ENCODE measurements at places on chromosomes 3 and 15.

GRCh38 chr3:158085358-158085757 is 20.9 kb downstream of the SHOX2 start:
- DNase-seq: no peak

GRCh38 chr3:9781978-9782603 is 10.2 kb downstream of the TADA3 start:
- no peak for DNase-seq

DNA sequence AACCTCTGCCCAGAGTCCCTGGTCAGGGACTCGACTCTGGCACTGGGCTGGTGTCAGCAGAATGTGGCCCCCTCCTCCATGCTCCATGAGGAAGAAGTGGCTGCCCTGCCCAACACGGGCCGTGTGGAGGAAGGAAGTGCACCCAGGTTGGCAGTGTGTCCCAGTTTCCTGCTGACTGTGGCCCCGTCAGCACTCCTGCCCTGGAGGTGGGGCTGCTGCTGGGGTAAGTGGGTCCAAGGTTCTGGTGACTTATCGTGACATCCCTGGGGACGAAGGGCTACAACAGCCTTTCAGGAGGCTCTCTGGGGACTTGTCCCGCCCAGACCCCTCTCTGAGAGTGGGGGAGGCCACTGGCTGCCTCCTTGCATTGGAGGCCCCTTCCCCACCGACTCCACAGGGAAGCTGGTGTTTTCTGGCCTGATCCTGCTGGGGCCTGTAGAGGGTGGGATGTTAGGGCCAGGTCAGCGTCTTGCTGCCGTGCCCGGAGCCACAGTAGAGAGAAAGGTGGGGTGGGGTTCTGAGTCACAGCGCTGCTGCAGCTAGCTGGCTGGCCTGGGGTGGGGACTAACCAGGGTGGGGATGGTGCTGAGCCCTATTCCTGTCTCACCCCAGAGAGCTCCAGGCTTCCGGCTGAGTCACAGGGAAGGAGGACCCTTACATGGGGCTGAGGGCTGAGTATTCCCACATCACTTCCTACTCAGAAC is 10.5 kb downstream of the SEMA4B start:
- no peak for DNase-seq

GRCh38 chr3:117666812-117667211 is 957.2 kb downstream of the TUSC7 start:
- DNase-seq: no peak

DNA sequence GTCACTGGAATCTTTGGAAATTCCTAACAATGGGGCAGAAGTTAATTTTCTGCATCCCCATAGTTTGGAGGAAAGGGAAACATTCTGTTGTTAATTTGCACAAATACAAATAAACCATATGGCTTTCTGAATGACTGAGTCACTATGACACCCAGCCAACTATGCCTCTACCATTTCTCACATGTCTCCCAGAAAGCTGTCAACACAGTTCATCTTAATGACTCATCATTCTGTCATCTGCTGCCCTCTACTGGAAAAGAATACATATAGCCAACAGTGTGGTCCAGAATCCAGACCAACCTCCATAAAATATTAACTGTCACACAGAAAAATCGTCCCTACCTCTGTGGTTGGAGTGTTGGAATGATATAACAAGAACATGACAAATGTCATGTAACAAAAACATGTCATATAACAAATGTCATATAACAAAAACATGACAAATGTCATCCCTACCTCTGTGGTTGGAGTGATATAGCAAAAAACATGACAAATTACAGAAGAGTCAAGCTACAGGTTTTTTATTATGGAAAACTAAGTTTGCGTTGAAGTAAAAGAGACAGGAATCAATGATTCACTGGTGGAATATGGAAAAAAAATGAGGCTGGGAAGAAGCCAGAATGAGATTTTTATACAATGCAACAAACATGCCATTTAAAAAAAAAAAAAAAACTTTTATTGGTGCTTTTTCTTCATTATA is 47.7 kb upstream of the GYG1 start:
- no peak for DNase-seq

GRCh38 chr3:39287216-39288164 is 7.7 kb upstream of the CX3CR1 start:
- no peak for DNase-seq
